ENCODE measurements at places on chromosomes 12 and 14.

DNA sequence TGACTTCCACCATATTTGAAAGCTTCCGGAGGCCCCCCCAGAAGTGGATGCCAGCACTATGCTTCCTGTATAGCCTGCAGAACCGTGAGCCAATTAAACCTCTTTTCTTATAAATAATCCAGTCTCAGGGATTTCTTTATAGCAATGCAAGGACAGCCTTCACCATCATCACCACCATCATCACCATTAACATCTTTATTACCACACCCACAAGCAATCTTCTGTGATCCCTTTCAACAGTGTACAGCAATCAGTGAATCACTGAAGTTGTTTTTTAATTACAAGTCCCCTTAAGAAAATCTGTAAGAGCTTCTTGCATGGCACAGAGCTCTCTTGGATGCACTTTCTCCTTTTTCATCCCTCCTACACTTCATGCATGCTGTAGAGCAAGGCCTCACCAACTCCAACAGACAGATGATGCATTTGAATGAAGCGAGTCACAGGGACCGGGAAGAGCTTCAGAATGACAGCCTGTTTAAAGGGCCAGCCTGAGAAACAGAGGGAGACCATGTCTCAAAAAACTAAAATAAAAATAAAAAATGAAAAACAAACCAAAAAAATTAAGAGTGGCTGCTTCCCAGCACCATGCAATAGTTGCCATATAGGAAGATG is 83.6 kb upstream of the VASH1 start:
- DNase-seq, result no peak

GRCh38 chr12:267581-268482 is 5.2 kb upstream of the SLC6A13 start:
- DNase-seq, result no peak

DNA sequence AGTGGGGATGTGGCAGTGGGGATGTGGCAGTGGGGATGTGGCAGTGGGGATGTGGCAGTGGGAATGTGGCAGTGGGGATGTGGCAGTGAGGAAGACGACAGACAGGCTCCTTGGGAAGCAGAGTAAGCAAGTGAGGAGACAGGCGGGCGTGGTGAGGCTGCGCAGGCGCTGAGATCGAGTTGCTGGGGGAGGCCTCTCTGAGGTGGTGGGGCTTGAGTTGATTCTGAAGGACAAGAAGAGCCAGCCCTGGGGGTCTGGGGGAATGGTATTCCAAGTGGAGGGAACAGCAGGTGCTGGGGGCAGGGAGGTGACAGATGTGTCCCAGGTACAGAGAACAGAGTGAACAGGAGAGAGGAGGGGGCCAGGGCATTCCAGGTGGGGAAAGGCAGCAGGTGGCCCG is 33.8 kb upstream of the TSPAN9 start:
- DNase-seq, result no peak

GRCh38 chr12:10725003-10725402 is 1.9 kb upstream of the YBX3 start:
- DNase-seq, result no peak

DNA sequence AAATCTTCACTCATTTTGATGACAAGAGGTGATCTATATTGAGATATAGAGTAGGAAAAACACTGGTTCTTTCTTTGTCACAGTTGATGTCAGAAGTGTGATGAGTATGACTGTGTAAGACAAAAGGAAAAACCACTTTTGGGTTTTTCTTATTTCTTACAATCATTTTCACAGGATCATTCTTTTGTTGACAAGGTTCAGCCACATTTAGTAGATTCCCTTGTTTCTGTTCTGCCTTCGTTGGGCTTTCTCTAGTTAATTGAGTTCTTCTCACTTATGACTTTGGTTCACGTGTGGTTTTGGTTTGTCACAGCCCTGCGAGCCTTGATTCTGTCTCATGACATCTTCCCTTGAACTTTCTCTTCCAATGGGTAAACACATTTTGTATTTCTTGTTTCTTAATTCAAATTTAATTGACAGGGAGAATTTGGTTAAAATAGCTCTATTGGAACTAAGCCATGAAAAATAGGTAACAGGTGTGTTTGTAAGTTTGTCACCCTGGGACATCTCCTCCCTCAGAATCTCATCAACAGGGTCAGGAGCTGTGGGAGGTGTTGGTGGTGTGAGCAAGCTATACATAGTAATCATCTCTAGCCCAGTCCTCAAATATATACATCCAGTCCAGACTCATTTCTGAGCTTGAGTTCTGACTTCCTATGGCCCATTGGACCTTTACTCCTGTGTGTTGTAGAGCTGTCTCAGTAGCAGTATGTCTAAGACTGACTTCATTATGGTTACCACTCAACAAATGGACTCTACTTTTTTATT is 255.3 kb downstream of the BMP4 start:
- no peak for DNase-seq

DNA sequence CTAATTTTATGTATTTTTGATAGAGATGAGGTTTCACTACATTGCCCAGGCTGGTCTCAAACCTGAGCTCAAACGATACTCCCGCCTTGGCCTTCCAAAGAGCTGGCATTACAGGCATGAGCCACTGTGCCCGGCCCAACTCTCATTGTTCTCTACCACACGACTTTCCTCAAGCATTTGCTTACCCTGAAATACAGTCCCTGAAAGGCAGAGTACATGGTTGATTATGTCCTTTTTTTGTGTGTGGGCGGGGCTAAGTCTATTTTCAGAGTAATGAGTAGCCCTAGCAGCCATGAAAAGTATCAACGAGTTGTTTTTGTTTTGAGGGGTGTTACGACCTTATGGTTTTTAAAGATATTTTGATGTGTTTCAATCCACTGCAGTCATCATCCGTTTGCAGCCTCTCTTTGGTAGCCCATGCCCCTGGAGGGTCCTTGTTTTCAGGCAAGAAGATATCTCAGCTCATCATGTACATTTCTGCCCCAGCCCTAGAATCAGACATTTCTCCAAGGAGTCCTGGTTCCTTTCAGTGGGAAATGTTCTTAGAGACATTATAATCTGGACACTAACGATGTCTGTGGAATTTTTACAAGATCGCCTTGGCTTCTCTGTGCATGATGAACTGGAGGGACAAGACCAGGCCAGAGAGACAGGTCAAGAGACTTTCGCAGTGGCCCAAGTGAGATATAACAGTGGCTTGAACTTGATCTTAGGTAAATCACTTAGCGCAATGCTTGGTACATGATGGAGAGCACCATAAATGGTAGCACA is 8.7 kb downstream of the ACACB start:
- DNase-seq, result no peak

DNA sequence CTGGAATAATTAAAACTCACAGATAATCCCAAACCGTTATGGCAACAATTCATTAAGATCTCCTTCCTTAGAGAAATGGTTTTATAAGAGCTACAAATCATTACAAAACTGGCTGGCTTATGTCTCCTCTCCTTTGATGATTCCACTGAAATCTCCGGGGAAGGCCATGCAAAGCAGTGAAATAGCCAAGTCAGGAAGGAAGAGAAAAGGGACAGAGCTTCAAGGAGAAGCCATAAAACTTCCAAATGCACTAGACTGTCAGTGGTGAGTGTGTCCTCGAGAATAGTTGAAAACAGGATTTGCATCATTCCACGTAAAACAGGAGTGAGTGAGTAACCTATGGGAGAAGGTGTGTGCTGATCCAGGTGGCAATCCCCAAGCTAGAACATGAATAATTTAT is 330.0 kb downstream of the DIO2 start:
- no peak for DNase-seq

- DNase-seq, result no peak
Observed at GRCh38 chr12:132624910-132625630, 6.5 kb downstream of the P2RX2 start.

GRCh38 chr12:122845041-122845864 is 10.0 kb downstream of the HIP1R start:
- DNase-seq, result no peak

- DNase-seq, result no peak
Observed at GRCh38 chr14:24954700-24955037, 95.3 kb downstream of the STXBP6 start.

DNA sequence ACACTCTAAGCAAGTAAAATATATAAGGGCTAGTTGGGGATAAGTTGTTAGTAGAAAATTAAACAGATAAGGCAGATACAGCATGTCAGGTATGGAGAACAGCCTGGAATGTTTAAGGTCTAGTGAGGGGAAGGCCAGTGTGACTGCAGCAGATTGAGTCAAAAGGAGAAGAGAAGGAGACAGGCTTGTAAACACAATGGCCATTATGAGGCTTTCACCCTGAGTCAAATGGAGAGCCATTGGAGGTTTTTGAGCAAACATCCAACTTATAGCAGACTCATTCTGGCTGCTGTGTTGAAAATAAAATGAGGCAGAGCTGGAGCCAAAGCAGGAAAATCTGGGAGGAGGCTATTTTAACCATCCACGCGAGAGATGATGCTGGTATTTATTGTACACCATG is 142.0 kb downstream of the DUSP6 start:
- no peak for DNase-seq

DNA sequence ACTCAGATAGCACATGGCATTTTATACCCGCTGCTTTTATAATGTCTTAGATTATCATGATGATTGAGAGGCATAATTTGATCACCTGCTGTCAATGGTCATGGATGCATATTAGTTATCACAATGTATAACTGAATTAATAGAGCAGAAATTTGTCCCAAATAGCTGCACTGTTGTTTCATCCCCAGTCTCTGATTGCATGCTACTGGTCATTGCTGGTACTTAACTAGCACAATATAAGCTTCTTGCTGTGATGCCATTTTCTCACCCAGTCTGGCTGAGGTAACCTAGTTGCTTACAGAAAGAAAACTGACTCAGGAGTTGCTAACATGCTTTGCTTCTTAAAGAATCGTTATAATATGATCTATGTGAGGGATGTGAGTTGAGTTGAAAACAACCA is 76.8 kb upstream of the PLEKHA5 start:
- no peak for DNase-seq

GRCh38 chr14:50823762-50824636 is 7.0 kb downstream of the NIN start:
- DNase-seq, result no peak

DNA sequence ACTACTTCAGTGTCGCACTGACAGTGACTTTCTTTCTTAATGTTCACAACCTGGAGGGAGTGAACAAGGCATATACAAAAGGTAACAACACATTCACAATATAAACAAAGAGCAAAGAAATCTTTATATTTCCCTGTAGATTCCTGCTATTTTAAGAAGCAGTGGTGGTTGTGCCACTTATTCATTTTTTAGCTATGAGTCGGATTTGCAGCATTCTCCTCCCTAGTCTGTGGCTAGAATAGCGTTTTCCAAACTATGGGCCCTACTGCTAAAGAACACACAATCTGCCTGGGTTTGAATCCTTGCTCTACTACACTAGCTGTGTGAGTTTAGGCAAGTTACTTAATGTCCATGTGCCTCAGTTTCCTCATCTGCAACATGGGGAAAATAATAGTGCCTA is 18.6 kb upstream of the MDM1 start:
- no peak for DNase-seq

- peak; percentile 88 for DNase-seq
Observed at GRCh38 chr14:75242546-75243273, 35.9 kb upstream of the FOS start.

GRCh38 chr12:1474041-1474573 is 120.3 kb downstream of the FBXL14 start:
- peak; percentile 90 for DNase-seq

GRCh38 chr12:113697651-113698509 is 226.2 kb upstream of the LHX5 start:
- DNase-seq, result no peak

- DNase-seq, result no peak
Observed at GRCh38 chr12:54033106-54033979, 493 bp downstream of the HOXC5 start.

GRCh38 chr12:12290206-12290605 is 23.4 kb upstream of the LRP6 start:
- no peak for DNase-seq

- no peak for DNase-seq
Observed at GRCh38 chr14:34172173-34172451, 221.2 kb upstream of the EGLN3 start.

GRCh38 chr14:58918066-58918738 is 270.3 kb upstream of the DAAM1 start:
- DNase-seq, result no peak

DNA sequence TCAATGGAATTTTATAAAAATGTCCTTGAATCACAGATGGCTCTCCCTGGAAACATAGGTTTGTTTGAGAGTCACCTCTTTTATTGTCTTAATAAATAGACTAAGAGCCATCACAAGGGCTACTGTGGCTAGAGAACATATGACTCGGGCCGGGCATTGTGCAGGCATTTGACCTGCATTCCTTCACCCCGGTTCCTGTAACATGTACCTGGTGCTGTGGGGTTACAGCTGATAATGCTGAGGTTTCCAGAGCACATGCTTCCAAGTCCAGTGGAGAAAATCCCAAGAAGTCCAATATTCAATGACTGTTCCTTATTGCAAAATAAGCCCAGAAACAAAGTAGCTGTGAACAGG is 1.0 kb upstream of the ACACB start:
- no peak for DNase-seq

DNA sequence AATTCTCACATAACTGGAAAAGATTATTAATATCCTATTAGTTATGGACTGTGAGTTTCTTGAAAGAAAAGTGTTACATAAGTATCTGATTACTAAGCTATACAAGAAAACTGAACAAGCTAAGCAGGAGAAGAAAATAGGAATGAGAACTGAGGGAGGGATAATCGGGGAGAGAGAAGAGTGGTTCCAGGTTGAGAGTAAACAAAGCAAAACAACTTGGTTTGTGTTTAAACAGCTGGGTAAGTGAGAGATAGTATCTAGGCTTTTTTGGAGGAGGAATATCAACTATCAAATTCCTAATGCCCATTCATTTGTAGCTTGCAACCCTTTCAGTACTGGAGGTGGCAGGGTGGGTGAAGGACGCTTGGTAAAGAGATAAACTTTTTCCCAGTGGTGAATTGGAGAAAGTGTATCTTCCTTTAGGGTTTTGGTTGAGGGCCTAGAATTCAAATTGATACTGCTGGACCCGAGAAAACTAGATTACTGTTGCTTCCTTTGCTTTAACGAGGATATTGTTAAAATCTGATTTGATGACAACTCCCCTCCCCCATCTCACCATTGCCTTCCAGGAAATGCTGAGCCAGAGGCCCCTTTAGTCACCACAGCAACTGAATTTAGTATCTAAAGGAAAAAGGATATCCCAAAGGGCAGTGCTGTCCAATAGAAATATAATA is 2.0 kb upstream of the SLC2A3 start:
- DNase-seq, result no peak

DNA sequence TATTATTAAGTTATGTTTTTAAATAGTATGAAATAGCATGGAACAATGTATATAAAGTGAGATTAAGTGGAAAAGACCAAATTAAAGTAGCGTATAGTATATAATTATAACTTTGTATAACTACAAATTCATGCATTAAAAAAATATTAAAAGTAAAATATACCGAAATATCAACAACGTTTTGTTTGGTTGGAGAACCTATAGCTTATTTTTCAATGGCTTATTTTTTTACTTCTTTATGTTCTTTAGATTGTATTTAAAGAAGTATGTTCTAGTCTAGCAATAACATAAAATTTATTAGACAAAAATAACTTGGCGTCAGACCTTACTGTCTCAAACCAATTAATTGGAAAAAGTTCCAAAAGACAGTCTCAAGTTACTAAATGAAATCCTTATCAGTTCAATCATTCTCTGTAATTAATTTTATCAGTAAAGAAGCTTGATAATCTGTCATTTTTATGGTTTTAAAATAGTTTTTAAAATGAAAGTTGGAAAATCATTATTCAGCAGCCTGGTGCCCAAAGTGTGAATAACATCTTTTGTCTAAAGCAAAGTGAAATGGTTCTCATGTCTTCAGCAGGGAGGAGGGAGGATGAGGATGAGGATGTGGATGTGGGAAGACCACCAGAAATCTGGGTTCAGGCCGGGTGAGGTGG is 46.7 kb downstream of the IRAK3 start:
- DNase-seq, result no peak

Measured in NCI-H446 treated with DMSO at 0.1 percent for 48 hours (cell line).